Stimulated activated CD8-positive, alpha-beta memory T cell treated with anti-CD3 and anti-CD28 coated beads, Interleukin-4, amount 100 ng/mL, for 4 hours (primary cell): ENCODE measurements at places on chromosomes 3 and 15.

DNA sequence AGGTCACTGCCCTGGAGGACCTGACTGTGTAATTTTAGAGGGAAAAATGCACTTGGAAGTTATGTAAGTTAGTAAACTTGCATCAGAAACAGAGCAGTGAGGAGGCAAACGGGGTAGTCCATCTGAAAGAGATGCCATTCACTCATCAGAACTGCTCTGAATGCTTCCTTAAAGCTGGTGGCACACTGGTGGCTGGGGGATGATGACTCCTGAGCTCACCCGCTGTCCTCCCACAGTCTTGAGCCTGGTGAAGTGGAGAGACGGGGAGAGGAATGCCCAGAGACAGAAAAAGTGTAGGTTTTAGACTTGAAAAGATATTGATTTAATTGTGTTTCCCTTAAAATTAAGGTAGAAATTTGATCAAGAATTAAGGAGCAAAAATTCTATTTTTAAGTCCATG lies 46.5 kb upstream of the LARS2 start:
- no peak for DNase-seq

GRCh38 chr3:39485547-39485946 lies 18.1 kb downstream of the MOBP start:
- DNase-seq = no peak

- DNase-seq = no peak
These were observed 155.6 kb downstream of the TIGIT start for GRCh38 chr3:114449271-114450007.

DNA sequence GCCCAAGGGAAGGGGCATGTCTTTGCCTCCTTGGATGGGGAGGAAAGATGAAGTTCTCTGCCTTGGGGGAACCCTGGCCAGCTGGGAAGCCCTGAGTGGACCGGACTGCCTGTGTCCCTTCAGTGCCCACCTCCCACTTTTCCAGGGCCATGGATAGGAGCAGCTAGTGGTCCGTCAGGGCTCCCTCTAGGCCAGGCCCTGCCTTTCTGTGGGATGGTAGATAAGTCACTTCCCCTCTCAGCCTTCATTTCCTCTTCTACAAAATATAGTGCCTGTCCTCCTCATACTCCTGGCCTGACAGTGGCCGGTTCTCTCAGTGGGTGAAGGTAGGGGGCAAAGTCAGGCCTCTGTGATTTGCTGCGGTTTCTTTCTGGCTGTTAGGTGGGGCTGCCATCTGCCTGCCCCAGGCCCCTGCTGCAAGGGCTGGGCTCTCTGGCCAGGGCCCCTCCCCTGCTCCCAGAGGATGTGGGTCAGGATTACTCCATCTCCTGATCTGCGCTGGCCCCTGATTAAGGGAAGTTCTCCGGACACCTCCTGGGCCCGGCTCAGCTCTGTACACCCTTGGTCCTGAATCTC lies 1.4 kb downstream of the PLEKHO2 start:
- no peak for DNase-seq

GRCh38 chr15:55108448-55108847 lies 88.3 kb downstream of the RSL24D1 start:
- no peak for DNase-seq

DNA sequence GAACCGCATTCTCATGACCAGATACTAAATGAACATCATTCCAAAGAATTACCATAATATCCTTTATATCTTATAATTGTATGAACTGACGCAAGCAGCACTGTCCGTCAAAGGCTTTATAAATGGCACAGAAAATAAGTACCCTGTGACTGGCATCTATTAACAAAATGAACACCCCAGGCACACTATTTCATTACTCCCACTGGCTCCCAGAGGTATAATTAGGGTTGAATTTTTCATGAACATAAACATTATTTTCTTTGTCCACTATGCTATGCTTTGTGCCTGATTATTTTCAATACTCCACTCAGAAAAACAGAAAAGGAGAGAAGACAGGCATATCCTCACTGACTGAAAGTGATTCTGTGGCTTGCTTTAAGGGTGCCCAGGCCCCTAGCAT lies 71.1 kb downstream of the LYZL4 start:
- DNase-seq = no peak

- no peak for DNase-seq
These were observed 29.2 kb downstream of the CPN2 start for GRCh38 chr3:194321693-194322640.

- DNase-seq = no peak
These were observed 2.0 kb upstream of the PAK2 start for GRCh38 chr3:196737655-196738054.

GRCh38 chr3:178748874-178749273 lies 212.6 kb downstream of the KCNMB2 start:
- DNase-seq = no peak

DNA sequence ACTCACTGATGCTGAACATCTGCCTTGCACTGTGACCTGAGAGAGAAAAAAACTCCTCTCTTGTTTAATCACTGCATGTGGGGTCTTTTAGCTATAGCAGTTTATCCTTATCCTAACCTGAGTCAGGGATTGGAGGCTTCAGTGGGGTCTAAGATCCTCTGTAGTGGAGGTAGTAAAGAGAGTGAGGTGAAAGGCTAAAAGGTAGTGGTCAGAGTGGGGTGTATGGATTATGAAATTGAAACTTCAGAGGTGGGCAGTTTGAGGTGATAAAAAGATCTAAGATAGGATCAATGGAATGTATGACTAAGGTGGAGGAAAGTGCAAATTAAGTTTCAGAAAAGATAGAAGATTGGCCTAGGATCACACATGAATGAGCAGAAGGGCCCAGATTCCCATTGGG lies 36.5 kb downstream of the DET1 start:
- no peak for DNase-seq

GRCh38 chr3:186990878-186991308 lies 60.6 kb downstream of the ST6GAL1 start:
- DNase-seq = no peak

GRCh38 chr3:191235331-191236314 lies 36.6 kb downstream of the OSTN start:
- DNase-seq = no peak

- no peak for DNase-seq
These were observed 406.1 kb upstream of the ONECUT1 start for GRCh38 chr15:53196242-53196641.

- no peak for DNase-seq
These were observed 90.1 kb downstream of the FNDC3B start for GRCh38 chr3:172129498-172129849.
